ENCODE measurements at places on chromosomes 16 and 17. TPM values are rescaled to one million over a fixed set of nuclear protein-coding genes. Genes with fewer than 3 reads are reported as not detected.

Gene TMEM107
- polyA plus RNA-seq = 22.3 TPM

DNA sequence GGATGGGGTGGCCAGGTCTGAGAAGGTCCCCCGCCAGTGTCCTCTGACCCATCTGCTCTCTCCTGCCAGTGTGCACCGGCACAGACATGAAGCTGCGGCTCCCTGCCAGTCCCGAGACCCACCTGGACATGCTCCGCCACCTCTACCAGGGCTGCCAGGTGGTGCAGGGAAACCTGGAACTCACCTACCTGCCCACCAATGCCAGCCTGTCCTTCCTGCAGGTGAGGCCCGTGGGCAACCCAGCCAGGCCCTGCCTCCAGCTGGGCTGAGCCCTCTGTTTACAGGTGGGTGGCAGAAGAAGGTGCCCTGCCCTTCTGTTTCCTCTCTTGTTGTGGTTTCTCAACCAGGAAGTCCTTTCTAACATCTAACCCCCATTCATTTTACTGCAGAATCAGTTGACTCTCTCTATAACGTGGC, 7.1 kb downstream of the ERBB2 start:
- no peak for DNase-seq
- peaks cover 40% of the 10 kb centered on the region for H3K4me1 ChIP-seq
- no peak overlapping the region for H3K4me3 ChIP-seq

DNA sequence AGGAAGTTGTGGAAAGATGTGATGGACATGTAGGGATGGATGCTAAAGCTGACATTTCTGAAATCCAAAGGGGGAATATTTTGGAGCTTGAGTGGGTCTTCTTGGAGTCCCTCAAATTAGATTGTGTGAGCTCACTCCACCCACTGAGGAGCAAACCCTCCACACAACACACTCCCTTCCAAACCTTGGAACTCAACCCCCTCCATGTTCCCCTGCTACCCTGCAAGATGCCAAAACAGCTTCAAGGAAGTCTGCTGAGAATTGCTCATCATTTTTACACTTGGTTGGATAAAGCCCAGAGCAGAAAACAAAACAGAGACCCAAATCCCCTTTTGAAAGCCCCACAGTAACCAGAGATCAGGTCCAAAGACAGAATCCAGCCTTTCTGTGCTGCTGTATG, 103.3 kb upstream of the ERCC4 start:
- H3K36me3 ChIP-seq = no peaks in the 10 kb centered on the region
- H3K4me1 ChIP-seq = no peaks in the 10 kb centered on the region
- no peak overlapping the region for H3K4me3 ChIP-seq
- H3K27me3 ChIP-seq = no peaks in the 10 kb centered on the region
- DNase-seq = no peak

GRCh38 chr16:52976539-52977167, 76.0 kb downstream of the CHD9NB start:
- no peak for DNase-seq
- no peaks in the 10 kb centered on the region for H3K27me3 ChIP-seq
- no peak overlapping the region for H3K27ac ChIP-seq

GRCh38 chr17:66375121-66375520, 72.7 kb downstream of the PRKCA start:
- no peak overlapping the region for H3K4me3 ChIP-seq
- H3K27ac ChIP-seq = peak overlapping the region; percentile 67
- no peaks in the 10 kb centered on the region for H3K27me3 ChIP-seq
- peaks cover 22% of the 10 kb centered on the region for H3K4me1 ChIP-seq
- DNase-seq = no peak
- no peaks in the 10 kb centered on the region for H3K36me3 ChIP-seq

DNA sequence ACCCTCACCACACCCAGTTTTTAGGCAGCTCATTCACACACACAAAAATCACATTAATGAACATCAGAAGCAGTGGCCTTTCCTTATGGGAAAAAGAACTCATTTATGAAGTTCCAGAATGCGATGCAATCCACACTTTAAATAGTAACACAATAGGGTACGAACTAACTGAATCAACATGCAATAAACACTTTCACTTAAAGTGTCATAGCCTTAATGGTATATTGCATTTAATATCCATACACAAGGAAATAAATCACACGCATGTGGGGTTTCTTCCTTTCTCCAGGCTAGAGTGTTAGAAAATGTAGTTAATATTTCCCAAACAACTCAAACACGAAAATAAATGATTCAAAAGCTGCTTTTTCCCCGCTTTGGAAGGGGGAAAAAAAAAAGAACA, 19.7 kb downstream of the ADCY9 start:
- no peaks in the 10 kb centered on the region for H3K27me3 ChIP-seq
- H3K4me3 ChIP-seq = no peak overlapping the region
- no peak for DNase-seq
- H3K27ac ChIP-seq = no peak overlapping the region

- H3K4me1 ChIP-seq = no peaks in the 10 kb centered on the region
- peaks cover 3% of the 10 kb centered on the region for H3K36me3 ChIP-seq
- H3K27me3 ChIP-seq = no peaks in the 10 kb centered on the region
- H3K27ac ChIP-seq = no peak overlapping the region
- H3K4me3 ChIP-seq = no peak overlapping the region
These were observed 407.3 kb downstream of the UTP18 start for GRCh38 chr17:51667706-51668083.

GRCh38 chr17:80871341-80871740, 120.3 kb upstream of the CHMP6 start:
- H3K4me1 ChIP-seq = peaks cover 33% of the 10 kb centered on the region
- no peak for DNase-seq
- peaks cover 11% of the 10 kb centered on the region for H3K36me3 ChIP-seq

Gene CACNG3
- polyA plus RNA-seq = 18.3 TPM

Gene NEUROD2
- 10.8 TPM for polyA plus RNA-seq

- no peak overlapping the region for H3K27ac ChIP-seq
- no peak for DNase-seq
- H3K4me1 ChIP-seq = peaks cover 33% of the 10 kb centered on the region
- H3K4me3 ChIP-seq = no peak overlapping the region
- H3K36me3 ChIP-seq = peaks cover 72% of the 10 kb centered on the region
These were observed 14.7 kb upstream of the CTCF start for GRCh38 chr16:67547423-67548264.
